Peyer's patch (tissue), 4 donors: ENCODE measurements at places on chromosomes 7 and 10. TPM values are rescaled to one million over a fixed set of nuclear protein-coding genes. Genes with fewer than 3 reads are reported as not detected.

ZNF727 gene
- not detected for total RNA-seq

GRCh38 chr10:19946791-19947190, 130.6 kb downstream of the PLXDC2 start:
- H3K4me1 ChIP-seq = no peaks in the 10 kb centered on the region
- no peaks in the 10 kb centered on the region for H3K27me3 ChIP-seq
- H3K4me3 ChIP-seq = no peak overlapping the region
- H3K36me3 ChIP-seq = no peaks in the 10 kb centered on the region

MYH16 gene
- total RNA-seq = not detected

DNA sequence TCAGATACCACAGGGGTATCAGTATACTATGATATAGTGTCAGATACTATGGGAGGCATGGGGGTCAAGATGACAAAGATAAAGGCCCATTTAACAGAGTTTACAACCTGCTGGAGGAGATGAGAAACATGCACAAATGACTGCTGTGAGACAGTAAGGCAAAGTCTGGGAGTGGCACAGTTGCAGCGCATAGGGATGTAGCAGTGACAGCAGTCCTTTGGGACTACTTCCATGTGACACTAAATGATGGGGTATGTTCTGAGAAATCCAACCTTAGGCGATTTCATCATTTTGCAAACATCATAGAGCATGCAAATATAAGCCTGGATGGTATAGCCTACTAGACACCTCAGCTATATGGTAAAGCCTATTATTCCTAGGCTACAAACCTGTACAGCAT, 56.8 kb downstream of the CDK1 start:
- H3K4me3 ChIP-seq = no peak overlapping the region
- H3K27me3 ChIP-seq = no peaks in the 10 kb centered on the region
- H3K36me3 ChIP-seq = no peaks in the 10 kb centered on the region
- H3K27ac ChIP-seq = no peak overlapping the region
- no peaks in the 10 kb centered on the region for H3K4me1 ChIP-seq
